ENCODE measurements at places on chromosomes 6 and 20.

DNA sequence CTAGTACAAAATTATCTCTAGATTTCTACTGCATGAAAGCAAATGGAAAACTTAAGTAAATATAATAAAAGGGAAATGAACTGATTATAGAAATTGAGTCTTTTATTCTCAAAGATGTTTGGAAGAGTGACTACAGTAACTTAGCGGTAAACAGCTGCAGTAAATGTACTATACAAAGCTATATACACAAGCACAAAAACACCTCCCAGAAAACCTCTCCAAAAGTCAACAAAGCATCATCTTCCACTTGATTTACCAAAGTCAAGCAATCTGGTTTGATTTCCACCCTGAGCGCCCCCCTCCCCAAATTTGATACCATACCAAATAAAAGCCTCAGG, 142.1 kb upstream of the SHLD1 start:
- H3K4me3 ChIP-seq: peak overlapping the region; percentile 99
- H3K36me3 ChIP-seq: peaks cover 29% of the 10 kb centered on the region
- no peaks in the 10 kb centered on the region for H3K27me3 ChIP-seq
- no peak for DNase-seq
- peaks cover 41% of the 10 kb centered on the region for H3K4me1 ChIP-seq
- peak overlapping the region; percentile 72 for H3K27ac ChIP-seq

DNA sequence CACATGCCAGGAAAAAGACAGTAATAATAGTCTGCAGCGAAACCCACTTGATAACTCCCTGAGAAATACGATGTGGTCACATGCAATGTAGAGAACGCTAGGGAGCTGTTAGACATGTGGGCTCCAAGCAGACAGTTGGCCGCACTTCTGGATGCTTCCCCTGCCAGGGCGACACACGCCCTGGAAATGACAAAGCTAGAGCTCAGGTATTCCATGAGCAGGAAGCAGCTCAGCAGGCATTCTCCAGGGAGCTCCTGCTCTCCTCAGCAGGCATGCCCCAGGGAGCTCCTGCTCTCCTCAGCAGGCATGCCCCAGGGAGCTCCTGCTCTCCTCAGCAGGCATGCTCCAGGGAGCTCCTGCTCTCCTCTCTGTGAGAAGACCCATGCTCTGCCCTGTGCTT, 52.4 kb upstream of the NXT1 start:
- H3K27me3 ChIP-seq: no peaks in the 10 kb centered on the region
- no peak for DNase-seq
- H3K4me1 ChIP-seq: no peaks in the 10 kb centered on the region
- H3K27ac ChIP-seq: no peak overlapping the region
- H3K36me3 ChIP-seq: no peaks in the 10 kb centered on the region

- H3K4me1 ChIP-seq: peaks cover 3% of the 10 kb centered on the region
- peak overlapping the region; percentile 66 for H3K4me3 ChIP-seq
- H3K27ac ChIP-seq: no peak overlapping the region
- H3K36me3 ChIP-seq: no peaks in the 10 kb centered on the region
- no peaks in the 10 kb centered on the region for H3K27me3 ChIP-seq
- no peak for DNase-seq
Measured at GRCh38 chr6:9025228-9025627, 589.9 kb upstream of the SLC35B3 start.

DNA sequence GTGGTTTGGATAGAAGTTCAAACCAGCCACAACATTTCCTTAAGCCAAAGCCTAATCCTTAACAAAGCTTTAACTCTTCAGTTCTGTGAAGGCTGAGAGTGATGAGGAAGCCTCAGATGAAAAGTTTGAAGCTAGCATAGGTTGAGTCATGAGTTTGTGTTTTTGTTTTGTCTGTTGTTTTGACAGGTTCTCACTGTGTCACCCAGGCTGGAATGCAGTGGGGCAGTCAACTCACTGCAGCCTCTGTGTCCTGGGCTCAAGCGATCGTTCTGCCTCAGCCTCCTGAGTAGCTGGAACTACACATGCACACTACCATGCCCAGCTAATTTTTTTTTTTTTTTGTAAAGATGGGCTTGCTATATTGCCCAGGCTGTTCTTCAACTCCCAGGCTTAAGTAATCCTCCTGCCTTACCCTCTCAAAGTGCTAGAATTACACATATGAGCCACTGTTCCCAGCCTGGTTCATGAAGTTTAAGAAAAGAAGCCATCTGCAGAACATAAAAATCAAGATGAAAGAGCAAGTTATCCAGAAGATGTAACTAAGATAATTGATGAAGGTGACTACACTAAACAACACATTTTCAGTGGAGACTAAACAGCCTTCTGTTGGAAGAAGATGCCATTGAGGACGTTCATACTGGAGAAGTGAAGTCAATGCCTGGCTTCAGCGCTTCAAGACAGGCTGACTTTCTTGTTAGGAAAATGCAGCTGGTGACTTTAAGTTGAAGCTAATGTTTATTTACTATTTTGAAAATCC, 96.2 kb downstream of the SMAP1 start:
- no peaks in the 10 kb centered on the region for H3K27me3 ChIP-seq
- H3K27ac ChIP-seq: no peak overlapping the region
- H3K4me3 ChIP-seq: no peak overlapping the region
- DNase-seq: no peak

DNA sequence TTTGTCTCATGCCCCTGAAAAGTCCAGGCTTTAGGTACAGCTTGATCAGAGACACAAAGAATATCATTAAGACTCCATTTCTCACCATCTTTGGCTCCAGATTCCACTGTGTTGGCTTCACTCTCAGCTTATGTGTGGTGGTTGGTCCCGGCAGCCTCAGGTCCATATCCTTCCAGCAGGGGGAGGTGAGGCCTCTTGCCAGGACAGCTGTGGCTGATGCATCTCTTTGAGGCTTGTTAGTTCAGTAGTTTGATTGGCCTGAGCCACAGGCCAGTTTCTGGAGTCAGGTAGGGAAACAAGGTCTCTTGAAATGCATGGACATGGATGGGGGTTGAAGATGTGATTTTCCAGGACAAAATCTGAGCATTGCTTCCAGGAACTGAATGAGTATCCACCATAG, 62.4 kb downstream of the JAG1 start:
- no peak overlapping the region for H3K4me3 ChIP-seq
- DNase-seq: no peak
- H3K27me3 ChIP-seq: no peaks in the 10 kb centered on the region
- no peak overlapping the region for H3K27ac ChIP-seq

- no peak overlapping the region for H3K4me3 ChIP-seq
- H3K27me3 ChIP-seq: no peaks in the 10 kb centered on the region
- H3K36me3 ChIP-seq: peaks cover 41% of the 10 kb centered on the region
- no peak for DNase-seq
- no peak overlapping the region for H3K27ac ChIP-seq
Measured at GRCh38 chr6:43359381-43359780, 10.1 kb downstream of the ZNF318 start.

GRCh38 chr20:1874450-1875182, 20.6 kb upstream of the SIRPA start:
- no peaks in the 10 kb centered on the region for H3K4me1 ChIP-seq
- no peak for DNase-seq
- no peak overlapping the region for H3K27ac ChIP-seq
- no peaks in the 10 kb centered on the region for H3K27me3 ChIP-seq
- H3K4me3 ChIP-seq: no peak overlapping the region

- H3K36me3 ChIP-seq: peaks cover 3% of the 10 kb centered on the region
- no peak overlapping the region for H3K27ac ChIP-seq
- no peak overlapping the region for H3K4me3 ChIP-seq
- H3K27me3 ChIP-seq: no peaks in the 10 kb centered on the region
- H3K4me1 ChIP-seq: peaks cover 16% of the 10 kb centered on the region
- DNase-seq: no peak
Measured at GRCh38 chr6:137102050-137102848, 57.5 kb upstream of the IL20RA start.

GRCh38 chr6:143696664-143697000, 18.9 kb downstream of the PHACTR2 start:
- DNase-seq: no peak
- peaks cover 13% of the 10 kb centered on the region for H3K4me1 ChIP-seq
- no peak overlapping the region for H3K4me3 ChIP-seq
- H3K36me3 ChIP-seq: no peaks in the 10 kb centered on the region
- H3K27ac ChIP-seq: no peak overlapping the region
- no peaks in the 10 kb centered on the region for H3K27me3 ChIP-seq

DNA sequence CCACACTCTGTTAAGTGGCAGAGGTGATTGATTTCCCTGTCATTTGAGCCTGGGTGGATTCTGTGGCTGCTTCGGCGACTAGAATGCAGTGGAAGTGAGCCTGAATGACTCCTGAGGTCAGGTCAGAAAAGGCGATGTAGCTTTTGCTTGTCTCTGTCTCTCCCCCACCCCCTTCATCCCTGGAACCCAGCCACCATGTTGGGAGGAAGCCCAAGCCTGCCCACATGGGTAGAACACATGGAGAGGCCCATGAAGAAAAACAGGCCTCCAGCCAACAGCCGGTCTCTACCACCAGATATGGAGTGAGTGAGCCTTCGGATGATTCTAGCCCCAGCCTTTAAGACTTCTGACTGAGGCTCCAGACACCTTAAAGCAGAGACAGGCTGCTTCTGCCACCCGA, 181.0 kb downstream of the TFAP2C start:
- no peaks in the 10 kb centered on the region for H3K36me3 ChIP-seq
- no peaks in the 10 kb centered on the region for H3K27me3 ChIP-seq

- DNase-seq: no peak
- H3K27me3 ChIP-seq: no peaks in the 10 kb centered on the region
- H3K4me3 ChIP-seq: peak overlapping the region; percentile 99
- peak overlapping the region; percentile 68 for H3K27ac ChIP-seq
- peaks cover 46% of the 10 kb centered on the region for H3K4me1 ChIP-seq
Measured at GRCh38 chr20:17971300-17972013, 2.6 kb downstream of the MGME1 start.

GRCh38 chr6:73747289-73747688, 51.3 kb downstream of the CD109 start:
- no peaks in the 10 kb centered on the region for H3K27me3 ChIP-seq
- H3K4me1 ChIP-seq: peaks cover 3% of the 10 kb centered on the region
- no peak for DNase-seq

DNA sequence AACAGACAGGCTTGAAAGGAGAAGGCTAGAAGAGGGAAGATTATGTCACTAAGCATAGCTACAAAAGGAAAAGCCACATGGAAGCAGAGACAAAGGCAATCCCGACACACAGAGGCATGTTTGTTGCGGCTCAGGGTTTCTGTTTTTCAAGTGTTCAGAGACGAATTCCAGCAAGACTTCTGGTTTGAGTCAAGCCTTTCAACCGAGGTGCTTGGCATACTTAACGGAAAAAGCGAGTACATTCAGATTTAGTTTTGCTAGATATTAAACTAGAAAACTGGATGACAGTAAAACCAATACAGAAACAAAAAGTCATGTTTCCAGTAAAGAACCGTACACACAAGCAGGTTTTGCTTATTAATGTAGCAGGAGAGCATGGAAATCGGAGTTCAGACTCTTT, 27.2 kb downstream of the MCUR1 start:
- no peak overlapping the region for H3K27ac ChIP-seq
- peak; percentile 47 for DNase-seq
- H3K27me3 ChIP-seq: no peaks in the 10 kb centered on the region
- peaks cover 19% of the 10 kb centered on the region for H3K36me3 ChIP-seq

GRCh38 chr6:76166297-76166696, 93.8 kb upstream of the IMPG1 start:
- no peak overlapping the region for H3K4me3 ChIP-seq
- no peak overlapping the region for H3K27ac ChIP-seq
- no peaks in the 10 kb centered on the region for H3K36me3 ChIP-seq
- H3K27me3 ChIP-seq: no peaks in the 10 kb centered on the region
- DNase-seq: no peak
